GM12892 (cell line): ENCODE measurements at places on chromosomes 3 and 15.

GRCh38 chr15:74489518-74490338 is 28.8 kb upstream of the UBL7 start:
- peak; percentile 48 for DNase-seq

GRCh38 chr15:62795700-62796695 is 246.5 kb upstream of the TPM1 start:
- no peak for DNase-seq

GRCh38 chr3:124163689-124164088 is 171.8 kb upstream of the ROPN1 start:
- no peak for DNase-seq

DNA sequence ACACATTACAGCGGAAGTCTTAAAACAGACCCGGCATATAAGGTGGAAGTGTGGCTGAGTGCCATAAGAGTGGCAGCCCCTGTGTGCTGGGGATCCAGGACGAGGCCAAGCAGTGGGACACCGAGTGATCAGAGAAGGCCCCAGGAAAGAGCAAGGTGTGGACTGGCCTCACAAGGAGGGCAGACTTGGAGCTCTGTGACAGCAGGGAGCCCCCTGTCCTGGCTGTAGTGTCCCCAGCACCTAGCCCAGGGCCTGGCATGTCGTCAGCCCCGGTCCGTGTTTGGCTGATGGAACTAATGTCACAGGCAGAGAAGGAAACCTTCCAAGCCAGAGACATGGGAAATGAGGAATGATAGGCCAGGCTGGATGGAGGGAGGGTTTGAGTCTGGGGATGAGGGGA is 4.8 kb downstream of the PDIA5 start:
- DNase-seq = no peak

DNA sequence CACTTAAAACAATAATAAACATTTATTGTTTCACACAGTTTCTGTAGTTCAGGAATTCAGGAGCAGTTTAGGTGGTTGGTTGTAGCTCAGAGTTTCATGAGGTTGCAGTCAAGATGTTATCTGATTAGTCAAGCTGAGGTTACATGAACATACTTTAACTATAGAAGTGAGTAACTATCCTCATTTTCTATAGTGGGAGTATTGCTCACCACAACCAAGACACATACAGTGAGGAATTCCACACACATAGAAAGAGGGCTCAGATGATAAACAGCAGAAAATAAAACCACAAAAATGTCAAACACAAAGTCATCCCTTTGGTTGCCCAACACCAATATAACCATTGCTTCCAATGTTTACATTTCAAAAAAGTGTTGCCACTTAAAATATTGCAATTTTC is 13.6 kb downstream of the SCN11A start:
- DNase-seq = no peak

- no peak for DNase-seq
These were observed 15.4 kb upstream of the CSPG4 start for GRCh38 chr15:75727851-75728715.

- no peak for DNase-seq
These were observed 163.1 kb downstream of the ROBO1 start for GRCh38 chr3:79604681-79605080.

- no peak for DNase-seq
These were observed 26.3 kb downstream of the ESYT3 start for GRCh38 chr3:138460536-138461205.

DNA sequence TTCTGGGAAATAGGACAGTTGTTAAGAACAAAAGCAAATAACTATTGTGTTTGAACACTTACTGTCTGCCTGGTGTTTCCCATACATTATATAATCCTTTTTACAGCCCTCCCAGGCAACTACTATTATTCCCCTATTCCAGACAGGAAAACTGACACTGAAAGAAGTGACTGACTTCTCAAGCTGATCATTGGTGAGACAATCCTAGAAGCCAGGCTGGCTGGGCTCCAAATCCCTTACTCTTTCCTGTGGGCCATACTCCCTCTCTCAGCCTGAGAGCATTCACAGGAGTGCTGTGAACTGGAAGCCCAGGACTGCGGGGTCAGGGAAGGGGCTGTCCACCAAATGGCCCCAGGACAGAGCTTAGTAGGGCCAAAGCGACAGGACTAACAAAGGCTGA is 39.2 kb upstream of the PDE8A start:
- DNase-seq = no peak

GRCh38 chr3:127775398-127776109 is 46.8 kb downstream of the MGLL start:
- no peak for DNase-seq

DNA sequence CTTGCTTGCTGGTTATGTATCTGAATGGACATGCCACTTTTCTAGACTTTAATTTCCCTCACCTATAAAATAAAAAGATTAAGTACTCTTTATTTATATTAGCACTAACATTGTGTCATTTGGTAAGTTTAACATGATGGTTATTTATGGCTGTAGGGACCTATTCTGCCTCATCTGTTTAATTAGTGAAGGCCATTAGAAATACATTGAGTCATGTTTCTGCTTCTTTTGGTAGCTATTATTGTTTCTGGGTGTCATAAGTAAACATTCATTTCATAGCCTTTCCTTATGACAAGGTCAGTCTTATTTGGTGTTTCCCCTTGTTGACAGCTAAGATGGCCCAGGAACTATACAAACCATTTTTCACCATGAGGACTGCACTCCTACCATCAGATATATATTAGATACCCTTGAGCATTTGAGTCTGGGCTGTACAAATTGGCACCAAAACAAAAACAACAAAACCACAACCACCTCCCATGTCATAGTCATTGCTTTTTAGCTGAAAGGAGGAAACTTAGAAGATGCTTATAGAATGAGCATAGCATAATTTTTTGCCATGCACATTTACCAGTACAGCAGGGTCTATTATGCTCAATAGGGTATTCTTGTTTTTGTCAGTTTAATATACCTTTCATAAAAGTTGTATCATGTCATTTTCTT is 39.3 kb downstream of the SRP14 start:
- no peak for DNase-seq

GRCh38 chr15:57878573-57878972 is 172.1 kb downstream of the POLR2M start:
- no peak for DNase-seq

GRCh38 chr3:169234618-169235017 is 428.9 kb downstream of the MECOM start:
- no peak for DNase-seq

DNA sequence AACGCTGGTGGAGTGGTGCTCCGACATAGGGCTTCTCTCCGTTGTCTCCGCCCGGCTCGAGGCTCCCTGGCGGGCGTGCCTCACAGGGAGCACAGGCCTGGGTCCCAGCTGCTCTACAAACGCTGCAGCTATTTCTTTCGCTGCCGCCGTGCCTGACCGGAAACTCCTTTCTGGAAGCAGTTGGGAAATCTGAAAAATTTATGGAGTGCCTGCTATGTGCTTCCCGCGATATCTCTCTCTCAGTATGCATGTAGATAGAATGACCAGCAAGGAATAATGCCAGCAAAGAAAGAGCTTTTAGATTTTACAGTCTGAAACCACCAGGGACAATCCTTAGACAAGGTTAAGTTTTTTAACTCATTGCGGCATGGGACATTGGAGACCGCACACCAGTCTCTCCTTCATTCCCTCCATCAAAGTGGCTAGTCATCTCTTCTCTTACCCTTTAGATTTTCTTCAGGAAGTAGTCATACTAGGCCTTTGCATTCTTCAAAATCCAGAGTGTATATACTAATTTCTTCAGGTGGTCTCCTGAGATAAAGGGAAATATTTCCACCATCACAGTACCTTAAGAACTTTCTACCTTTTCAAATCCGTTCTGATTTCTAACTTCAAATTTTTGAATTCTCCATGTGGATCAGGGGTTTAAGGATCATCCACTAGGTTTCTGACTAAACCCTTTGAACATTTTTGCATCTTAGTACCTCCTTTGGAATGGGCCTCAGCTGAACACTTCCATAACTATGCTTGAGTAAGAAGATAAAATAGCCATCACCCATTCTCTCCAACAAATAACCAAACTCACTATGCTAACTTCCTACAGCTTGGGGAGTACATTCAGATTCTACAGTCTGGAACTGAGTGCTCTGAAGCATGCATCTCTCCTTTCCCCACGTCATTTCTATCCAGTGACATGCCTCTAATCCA is 1.1 kb upstream of the NPHP3 start:
- DNase-seq = no peak

- DNase-seq = no peak
These were observed 228.8 kb upstream of the LYSMD4 start for GRCh38 chr15:99962006-99962561.

DNA sequence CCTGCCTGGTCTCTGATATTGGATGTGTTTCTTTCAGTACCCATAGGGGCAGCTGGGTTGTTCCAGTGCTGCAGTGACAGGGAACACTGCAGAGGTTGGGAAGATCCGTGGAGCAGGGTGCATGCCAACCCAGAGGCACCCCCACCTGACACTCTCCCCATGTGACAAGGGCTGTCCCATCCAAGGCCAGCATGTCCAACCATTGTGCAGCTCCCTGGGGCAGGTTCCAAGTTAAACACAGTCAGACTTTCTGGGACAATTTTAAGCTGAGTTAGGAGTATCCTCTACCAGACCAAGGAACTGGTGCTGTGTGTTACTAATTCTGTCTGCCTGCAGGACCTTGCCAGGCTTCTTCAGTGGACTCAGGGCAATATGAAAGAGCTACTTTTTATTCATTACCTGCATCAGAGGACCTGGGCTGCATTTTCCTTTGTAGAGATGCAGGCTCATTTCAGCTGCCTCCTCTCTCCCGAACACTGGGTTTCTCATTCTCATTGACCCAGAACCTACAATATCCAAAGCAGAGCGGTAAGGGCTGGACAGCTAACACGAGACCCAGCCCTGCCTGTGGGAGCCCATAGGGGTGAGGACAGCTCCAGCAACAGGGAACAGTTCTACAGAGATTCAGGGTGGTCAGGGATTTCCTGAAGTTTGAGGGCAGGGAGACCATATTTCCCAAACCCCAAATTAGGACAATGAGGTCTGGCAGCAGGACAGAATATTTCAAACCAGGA is 72.7 kb downstream of the SPSB4 start:
- no peak for DNase-seq

GRCh38 chr3:160464321-160464720 is 14.7 kb upstream of the TRIM59 start:
- no peak for DNase-seq

DNA sequence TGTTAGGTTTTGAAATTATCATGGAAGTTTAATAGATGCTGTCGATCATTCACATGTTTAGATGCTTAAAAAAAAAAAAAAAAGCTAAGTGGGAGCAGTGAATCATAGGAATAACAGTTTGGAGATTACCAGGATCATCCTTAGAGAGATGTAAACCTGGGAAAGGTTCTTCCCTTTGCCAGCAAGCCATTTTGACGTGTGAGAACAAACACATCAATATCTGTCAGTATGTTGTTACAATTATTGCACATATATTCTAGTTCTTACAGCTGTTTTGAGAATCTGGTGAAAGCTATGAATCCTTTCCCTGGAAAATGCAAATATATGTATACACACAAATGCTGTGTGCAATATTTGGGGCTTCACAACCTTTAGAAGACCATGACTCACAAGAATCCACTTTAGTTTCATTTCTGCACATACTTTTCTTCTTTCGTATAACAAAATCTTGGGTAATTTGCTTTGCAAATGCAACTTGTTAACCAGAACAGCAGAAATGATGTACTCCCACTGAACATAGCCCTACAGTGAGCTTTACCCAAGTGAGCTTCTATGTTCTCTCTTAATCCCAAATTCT is 12.0 kb downstream of the NFKBIZ start:
- no peak for DNase-seq

DNA sequence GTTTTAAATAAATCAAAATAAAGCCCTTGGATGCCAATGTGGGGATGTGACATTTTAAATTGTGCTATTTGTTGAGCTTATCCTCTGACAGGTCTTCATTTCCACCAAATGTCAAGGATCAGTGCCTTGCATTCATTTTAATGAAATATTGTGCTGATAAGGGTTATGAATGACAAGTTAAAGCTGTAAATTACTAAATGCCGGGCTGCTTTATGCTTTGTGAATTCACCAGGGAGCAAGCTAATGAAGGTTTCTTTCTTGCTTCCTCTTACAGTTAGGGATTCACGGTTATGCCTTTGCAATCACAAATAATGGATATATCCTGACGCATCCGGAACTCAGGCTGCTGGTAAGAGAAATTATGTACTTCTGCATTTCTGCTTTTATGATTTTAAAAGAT is 81.7 kb downstream of the LRTM1 start:
- DNase-seq = no peak

DNA sequence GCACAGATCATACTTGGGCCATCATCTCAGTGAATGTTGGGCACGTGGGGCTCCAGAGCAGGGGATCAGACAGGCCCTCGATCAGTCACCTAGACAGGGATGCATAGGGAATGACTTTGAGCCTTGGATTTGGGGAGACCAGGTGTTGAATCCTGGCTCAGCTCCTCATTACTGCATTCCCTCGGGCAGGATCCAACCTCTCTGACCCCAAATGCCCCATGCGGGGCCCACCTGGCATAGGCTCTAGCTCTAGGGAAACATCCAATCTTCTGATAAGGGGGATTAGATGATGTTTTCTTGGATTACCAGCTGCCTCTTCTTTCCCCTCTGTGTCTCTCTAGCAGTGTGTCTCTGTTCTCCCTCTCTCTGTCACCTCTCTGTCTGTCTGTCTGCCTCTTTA is 22.7 kb downstream of the LOXL1 start:
- DNase-seq = no peak

GRCh38 chr3:187722206-187722612 is 19.9 kb upstream of the RTP2 start:
- DNase-seq = no peak

- DNase-seq = no peak
These were observed 252.7 kb downstream of the EPHA3 start for GRCh38 chr3:89360156-89360555.

GRCh38 chr3:40731445-40731844 is 206.7 kb downstream of the ZNF621 start:
- no peak for DNase-seq

DNA sequence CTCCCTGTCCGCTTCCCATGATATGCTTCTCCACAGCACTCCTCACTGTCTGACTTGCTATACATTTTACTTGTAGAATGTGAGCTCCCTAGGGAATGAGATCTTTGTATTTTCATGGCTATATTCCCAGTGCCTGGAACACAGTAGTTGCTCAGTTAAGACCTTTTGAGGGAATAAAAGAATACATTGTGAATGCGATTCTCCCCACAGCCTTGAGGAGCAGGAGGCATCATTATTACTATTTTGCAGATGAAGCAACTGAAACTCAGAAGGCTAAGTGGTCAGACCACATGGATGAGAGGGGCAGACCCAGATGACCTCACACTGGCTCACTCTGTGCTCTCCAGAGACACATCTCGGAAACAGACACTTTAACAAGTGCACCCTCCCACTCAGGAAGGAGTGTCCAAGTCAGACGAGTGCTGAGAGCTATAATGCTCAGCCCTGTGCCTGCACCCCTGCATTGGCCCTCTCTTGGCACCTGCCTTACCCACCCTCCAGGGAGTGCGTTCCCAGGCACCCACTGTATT is 46.8 kb downstream of the SST start:
- DNase-seq = no peak

GRCh38 chr3:1272546-1273265 is 179.9 kb downstream of the CNTN6 start:
- no peak for DNase-seq

- no peak for DNase-seq
These were observed 28.2 kb downstream of the TPM1 start for GRCh38 chr15:63070681-63071129.
